Activated T-cell treated with anti-CD3 and anti-CD28 coated beads, Interleukin-2, amount 50 U/mL, for 72 hours (primary cell): ENCODE measurements at places on chromosomes 16 and 17. TPM values are rescaled to one million over a fixed set of nuclear protein-coding genes. Genes with fewer than 3 reads are reported as not detected.
A peak's percentile ranks its signal among the peaks of the same experiment; 100 is the strongest.

DNA sequence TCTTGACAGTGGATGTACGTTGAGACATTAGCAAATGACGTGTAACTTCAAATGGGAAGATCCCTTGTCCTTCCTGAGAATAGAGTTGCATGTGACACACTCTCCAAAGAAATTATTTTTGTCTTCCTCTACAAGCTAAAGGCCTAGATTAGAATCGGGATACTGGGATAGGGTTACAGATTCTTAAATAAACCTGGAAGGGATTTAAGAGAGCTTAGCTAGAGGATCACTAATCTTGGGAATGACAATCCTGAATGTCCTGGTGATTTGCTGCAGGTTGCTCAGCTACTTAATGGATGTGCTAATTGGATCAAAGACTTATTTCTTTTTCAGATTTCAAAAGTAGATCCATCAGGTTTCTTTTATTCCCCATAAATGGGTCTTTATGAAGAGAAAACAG is 101.9 kb downstream of the KCNJ2 start:
- no peak overlapping the region for H3K4me3 ChIP-seq
- DNase-seq = no peak
- no peaks in the 10 kb centered on the region for H3K4me1 ChIP-seq

- peak overlapping the region; percentile 93 for H3K4me3 ChIP-seq
- peak overlapping the region; percentile 49 for H3K27ac ChIP-seq
- H3K4me1 ChIP-seq = peaks cover 73% of the 10 kb centered on the region
- DNase-seq = peak; percentile 52
These were observed 232.8 kb downstream of the SEC14L1 start for GRCh38 chr17:77373299-77374169.

GRCh38 chr16:28001184-28001583 is 62.3 kb downstream of the GSG1L start:
- H3K4me1 ChIP-seq = no peaks in the 10 kb centered on the region
- H3K27ac ChIP-seq = no peak overlapping the region
- no peaks in the 10 kb centered on the region for H3K36me3 ChIP-seq
- DNase-seq = no peak
- no peaks in the 10 kb centered on the region for H3K27me3 ChIP-seq

SMIM22 gene
- not detected for total RNA-seq

GRCh38 chr16:20899477-20900298 is 470 bp downstream of the DCUN1D3 start:
- peak overlapping the region; percentile 96 for H3K27ac ChIP-seq
- peak overlapping the region; percentile 90 for H3K4me3 ChIP-seq
- peaks cover 21% of the 10 kb centered on the region for H3K36me3 ChIP-seq
- peaks cover 61% of the 10 kb centered on the region for H3K4me1 ChIP-seq

BAIAP3 gene
- 0.26 TPM for total RNA-seq

GRCh38 chr16:14549789-14550153 is 80.3 kb downstream of the PARN start:
- no peaks in the 10 kb centered on the region for H3K27me3 ChIP-seq
- DNase-seq = no peak
- no peak overlapping the region for H3K4me3 ChIP-seq
- H3K4me1 ChIP-seq = no peaks in the 10 kb centered on the region

DNA sequence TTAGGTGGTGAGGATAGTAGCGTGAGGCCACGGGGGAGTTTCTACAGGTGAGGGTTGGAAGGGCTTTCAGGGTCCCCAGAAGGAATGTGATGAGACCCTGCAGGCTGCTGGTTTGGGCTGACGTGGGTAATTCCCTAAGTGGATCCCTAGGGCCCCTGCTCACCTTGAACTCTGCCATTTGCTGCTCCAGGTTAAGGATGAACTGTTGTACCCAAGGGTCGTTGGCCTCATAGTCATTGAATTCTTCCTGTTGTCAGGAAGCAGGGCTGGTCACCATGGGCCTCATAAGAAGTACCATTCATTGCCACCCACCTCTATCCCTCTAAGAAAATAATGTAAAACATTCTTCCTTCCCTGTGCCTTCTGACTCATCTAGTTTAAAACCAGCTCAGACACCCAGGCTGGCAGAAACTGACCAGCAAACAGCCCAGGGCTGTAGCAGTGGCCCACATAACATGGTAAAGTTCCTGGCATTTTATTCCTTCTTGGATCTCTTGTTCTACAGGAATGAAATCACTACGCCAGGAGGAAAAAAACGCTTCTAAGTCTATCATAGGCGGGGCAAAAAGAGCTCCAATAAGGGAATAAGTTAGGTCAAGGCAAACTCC is 27.6 kb downstream of the FCSK start:
- H3K4me1 ChIP-seq = peaks cover 26% of the 10 kb centered on the region
- no peak overlapping the region for H3K4me3 ChIP-seq
- H3K36me3 ChIP-seq = peaks cover 6% of the 10 kb centered on the region

DNA sequence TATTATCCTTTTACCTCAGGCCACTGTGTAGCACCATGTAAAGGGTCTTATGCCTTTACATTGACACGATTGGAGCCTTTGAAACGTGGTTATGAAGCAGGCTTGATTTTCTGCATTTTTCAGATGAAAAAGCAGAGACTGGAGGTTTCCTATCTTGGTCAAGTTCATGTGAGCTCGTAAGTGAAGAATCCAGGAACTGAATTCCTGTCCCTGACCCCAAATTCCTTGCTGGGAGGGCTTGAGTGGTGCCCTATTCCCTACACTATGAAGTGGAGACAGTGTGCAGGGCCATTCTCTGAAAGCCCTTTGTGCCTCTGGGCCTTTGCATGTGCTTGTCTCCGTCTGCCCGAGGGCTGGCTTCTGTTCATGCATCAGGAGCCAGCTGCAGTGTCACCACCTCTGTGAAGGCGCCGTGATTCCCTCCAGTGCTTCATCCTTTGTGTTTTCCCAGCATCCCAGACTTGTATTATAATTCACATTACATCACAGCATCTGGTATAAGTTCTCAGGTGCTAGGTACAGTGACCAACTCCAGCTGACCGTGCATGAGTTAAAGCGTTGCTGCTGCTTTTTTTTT is 181.1 kb downstream of the SNX29 start:
- no peak overlapping the region for H3K27ac ChIP-seq
- no peaks in the 10 kb centered on the region for H3K4me1 ChIP-seq
- H3K36me3 ChIP-seq = no peaks in the 10 kb centered on the region
- H3K4me3 ChIP-seq = no peak overlapping the region

AIPL1 gene
- not detected for total RNA-seq

- peaks cover 27% of the 10 kb centered on the region for H3K4me1 ChIP-seq
- H3K36me3 ChIP-seq = peaks cover 17% of the 10 kb centered on the region
- H3K27ac ChIP-seq = peak overlapping the region; percentile 60
These were observed 53.0 kb downstream of the SF3B3 start for GRCh38 chr16:70576431-70577255.

DNA sequence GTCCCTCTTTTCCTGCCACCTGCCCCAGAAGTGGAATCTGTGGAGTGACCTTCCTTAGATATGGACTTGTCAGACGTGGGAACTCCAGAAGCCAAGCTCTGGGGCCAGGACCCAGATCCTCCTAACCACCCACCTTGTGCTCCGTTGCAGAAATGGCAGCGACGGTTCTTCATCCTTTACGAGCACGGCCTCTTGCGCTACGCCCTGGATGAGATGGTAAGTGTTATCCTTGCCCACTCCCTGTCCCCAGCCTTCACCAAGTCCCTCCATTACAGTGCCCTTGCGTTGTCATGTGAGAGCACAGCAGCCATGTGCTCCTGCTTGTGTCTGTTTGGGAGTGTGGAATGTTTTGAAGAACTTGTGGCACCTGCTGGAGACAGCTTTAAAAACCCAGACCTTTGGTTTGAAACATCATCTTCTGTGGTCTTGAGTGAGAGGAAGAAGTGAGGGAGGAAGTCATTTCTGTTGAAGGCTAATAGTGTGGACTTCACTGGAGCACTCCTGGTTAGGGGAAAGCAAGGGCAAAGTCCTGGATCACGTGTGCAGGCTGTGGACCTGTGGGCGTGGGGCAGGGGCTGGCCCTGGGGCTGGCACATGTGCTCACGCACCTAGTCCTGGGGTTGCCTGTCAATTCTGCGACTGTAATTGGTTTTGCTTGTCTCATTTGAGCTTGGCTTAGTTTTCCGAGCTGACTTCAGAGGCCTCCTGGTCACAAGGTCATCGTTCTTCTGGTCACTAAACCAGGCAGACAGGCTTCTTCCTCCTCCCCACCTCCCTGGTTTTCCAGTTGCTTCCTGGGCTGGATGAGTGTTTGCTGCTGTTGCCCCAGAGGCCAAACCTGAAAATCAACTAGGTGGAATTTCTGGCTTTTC is 35.8 kb downstream of the MPRIP start:
- H3K4me1 ChIP-seq = peaks cover 22% of the 10 kb centered on the region
- no peak for DNase-seq
- no peaks in the 10 kb centered on the region for H3K27me3 ChIP-seq
- H3K4me3 ChIP-seq = no peak overlapping the region
- peaks cover 2% of the 10 kb centered on the region for H3K36me3 ChIP-seq
- no peak overlapping the region for H3K27ac ChIP-seq

- no peak overlapping the region for H3K4me3 ChIP-seq
- no peaks in the 10 kb centered on the region for H3K27me3 ChIP-seq
- DNase-seq = peak; percentile 31
- H3K27ac ChIP-seq = no peak overlapping the region
These were observed 56.3 kb downstream of the LMF1 start for GRCh38 chr16:914440-914839.

DNA sequence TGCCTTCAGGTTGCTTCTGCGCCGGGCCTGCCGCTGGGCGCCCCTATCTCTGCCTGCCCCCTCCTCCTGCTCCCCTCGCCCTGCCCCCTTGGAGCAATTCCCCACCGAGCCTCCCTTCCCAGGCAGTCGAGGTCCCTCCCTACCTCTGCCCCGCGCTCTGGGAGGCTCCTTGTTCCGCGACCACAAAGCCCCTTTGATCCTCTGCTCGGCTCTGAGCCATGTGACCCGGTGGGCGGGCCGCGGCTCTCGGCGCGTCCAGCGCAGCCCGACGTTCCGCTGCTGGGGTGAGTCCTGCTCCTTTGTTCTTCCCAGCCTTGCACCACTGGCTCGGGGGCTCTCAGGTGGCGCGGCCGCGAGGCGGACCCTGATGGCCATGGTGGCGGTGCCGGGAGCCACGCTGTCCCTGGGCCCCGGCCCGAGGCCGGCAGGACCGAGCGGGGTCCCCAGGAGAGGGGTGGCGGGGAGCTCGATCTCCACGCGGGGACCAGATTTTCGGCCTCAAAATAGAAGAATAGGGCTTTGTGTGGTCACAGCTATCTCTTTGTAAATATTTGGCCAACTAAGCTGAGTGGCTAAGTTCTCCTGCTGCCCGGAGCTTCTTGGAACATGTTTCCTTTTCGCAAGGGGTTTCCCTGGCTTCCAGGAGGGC is 310.6 kb downstream of the SEC14L1 start:
- peaks cover 74% of the 10 kb centered on the region for H3K4me1 ChIP-seq
- H3K36me3 ChIP-seq = peaks cover 18% of the 10 kb centered on the region
- H3K27me3 ChIP-seq = no peaks in the 10 kb centered on the region
- H3K27ac ChIP-seq = peak overlapping the region; percentile 91
- DNase-seq = peak; percentile 81

TEKT5 gene
- total RNA-seq = 0.23 TPM

DNA sequence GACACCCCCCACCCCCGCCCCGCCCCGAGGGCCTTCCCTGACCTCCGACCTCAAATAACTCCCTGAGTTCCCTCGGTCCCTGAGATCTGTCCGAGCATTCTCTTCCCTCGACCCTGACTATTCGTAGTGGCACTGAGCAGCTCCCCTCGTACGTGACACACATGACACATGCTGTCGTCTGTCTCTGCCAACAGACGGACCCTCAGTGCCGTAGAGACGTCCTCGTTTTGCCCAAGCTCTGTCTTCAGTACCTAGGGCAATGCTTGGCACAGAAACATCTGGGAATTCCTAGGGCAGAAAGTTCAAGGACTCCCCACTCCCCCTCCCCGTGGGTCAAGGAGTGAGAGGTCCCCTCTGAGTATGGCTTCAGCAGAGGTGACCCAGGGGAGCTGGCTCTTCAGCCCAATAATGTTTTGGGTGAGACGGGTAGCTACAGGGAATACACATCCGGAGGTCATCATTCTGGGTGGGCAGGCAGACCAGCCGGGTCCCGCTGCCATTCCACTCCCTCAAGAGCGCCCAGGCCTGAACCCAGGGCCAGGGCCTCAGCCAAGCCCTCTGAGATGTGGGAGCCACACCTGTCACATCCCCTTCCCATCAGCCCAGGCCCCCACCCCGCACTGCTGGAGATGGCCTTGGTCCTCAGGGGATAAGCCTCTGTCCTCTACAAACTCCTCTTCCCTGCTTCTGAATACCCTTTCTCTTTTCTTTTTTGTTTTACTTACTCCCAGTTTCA is 671 bp upstream of the FADS6 start:
- peaks cover 27% of the 10 kb centered on the region for H3K27me3 ChIP-seq
- H3K4me3 ChIP-seq = peak overlapping the region; percentile 77
- no peak for DNase-seq
- H3K36me3 ChIP-seq = no peaks in the 10 kb centered on the region
- no peak overlapping the region for H3K27ac ChIP-seq

DNA sequence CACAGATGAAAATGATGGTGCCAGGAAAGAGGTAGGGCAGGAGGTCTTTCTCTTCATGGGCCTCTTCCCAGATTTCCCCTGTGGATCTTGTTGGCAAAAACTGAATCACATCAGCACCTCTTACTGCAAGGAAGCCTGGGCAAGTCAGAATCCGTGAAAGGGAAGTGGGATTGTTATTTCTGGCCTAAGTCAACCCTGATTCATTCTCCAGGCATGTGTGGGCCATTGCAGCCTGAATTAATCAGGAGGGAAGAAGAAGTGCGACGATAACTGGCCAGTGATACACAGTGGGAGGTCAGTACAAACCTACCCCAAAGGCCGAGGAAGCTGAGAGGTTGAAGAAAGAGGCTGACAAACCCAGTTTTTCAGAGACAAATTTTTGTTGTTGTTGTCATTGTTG is 17.9 kb upstream of the NSMCE1 start:
- H3K27ac ChIP-seq = no peak overlapping the region
- peaks cover 90% of the 10 kb centered on the region for H3K4me1 ChIP-seq
- peaks cover 19% of the 10 kb centered on the region for H3K36me3 ChIP-seq
- no peaks in the 10 kb centered on the region for H3K27me3 ChIP-seq
- peak overlapping the region; percentile 70 for H3K4me3 ChIP-seq

DNA sequence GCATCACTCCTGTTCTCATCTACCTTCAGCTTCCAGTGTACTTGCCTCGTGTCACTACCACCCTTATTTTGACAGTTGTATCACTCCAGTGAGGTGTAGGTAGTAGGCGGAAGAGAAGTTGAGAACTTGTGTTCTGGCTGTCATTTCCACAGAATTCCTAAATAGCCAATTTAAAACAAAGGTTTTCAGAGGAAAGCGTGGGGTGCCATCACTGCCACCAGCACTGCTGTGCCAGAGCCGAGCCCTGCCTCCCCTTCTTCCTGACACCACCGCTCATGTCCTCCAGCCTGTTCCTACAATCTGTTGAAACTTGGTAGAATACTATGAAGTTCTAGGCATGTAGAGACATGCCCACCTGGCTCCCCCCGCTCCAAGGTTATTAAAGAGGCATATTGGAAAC is 215.8 kb downstream of the TANC2 start:
- H3K27ac ChIP-seq = no peak overlapping the region
- H3K4me1 ChIP-seq = no peaks in the 10 kb centered on the region
- no peaks in the 10 kb centered on the region for H3K36me3 ChIP-seq
- H3K27me3 ChIP-seq = no peaks in the 10 kb centered on the region
- H3K4me3 ChIP-seq = no peak overlapping the region
- DNase-seq = no peak

- peaks cover 6% of the 10 kb centered on the region for H3K27me3 ChIP-seq
- peaks cover 37% of the 10 kb centered on the region for H3K4me1 ChIP-seq
- DNase-seq = no peak
- H3K4me3 ChIP-seq = peak overlapping the region; percentile 70
- H3K27ac ChIP-seq = no peak overlapping the region
- H3K36me3 ChIP-seq = no peaks in the 10 kb centered on the region
These were observed 24.0 kb downstream of the CEP295NL start for GRCh38 chr17:78878871-78879527.

- H3K27ac ChIP-seq = no peak overlapping the region
- peaks cover 83% of the 10 kb centered on the region for H3K4me1 ChIP-seq
- DNase-seq = no peak
- H3K4me3 ChIP-seq = no peak overlapping the region
- H3K36me3 ChIP-seq = peaks cover 4% of the 10 kb centered on the region
- H3K27me3 ChIP-seq = no peaks in the 10 kb centered on the region
These were observed 5.3 kb downstream of the ARHGAP17 start for GRCh38 chr16:25009822-25010221.

ATP2C2 gene
- total RNA-seq = 0.07 TPM

SMURF2 gene
- 19.4 TPM for total RNA-seq
